Renal cortical epithelial cell (primary cell): ENCODE measurements at places on chromosomes 13 and 19.

- no peak for DNase-seq
Observed at GRCh38 chr13:101752432-101752831, 300.0 kb downstream of the ITGBL1 start.

- DNase-seq = peak; percentile 13
Observed at GRCh38 chr19:49058562-49058961, 1.0 kb upstream of the CGB7 start.

DNA sequence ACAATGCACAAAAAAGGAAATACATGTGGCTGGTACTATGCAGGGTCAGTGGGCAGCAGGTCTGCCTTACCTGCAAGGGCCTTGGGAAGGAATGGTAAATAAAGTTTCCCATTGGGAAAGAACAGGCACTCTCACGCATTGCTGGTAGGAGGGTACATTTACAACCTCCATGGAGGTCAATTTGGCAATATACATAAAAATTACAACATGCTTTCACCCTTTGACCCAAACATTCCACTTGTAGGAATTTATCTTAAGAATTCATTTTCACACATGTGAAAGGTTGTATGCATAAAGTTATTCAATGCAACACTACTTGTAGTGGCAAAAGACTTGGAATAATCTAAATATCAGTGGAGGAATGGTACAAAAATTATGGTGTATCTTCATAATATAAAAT is 216.4 kb downstream of the DLEU7 start:
- DNase-seq = no peak

GRCh38 chr19:12834976-12835757 is 788 bp upstream of the RTBDN start:
- no peak for DNase-seq

GRCh38 chr13:43431841-43432240 is 354.9 kb downstream of the ENOX1 start:
- no peak for DNase-seq

DNA sequence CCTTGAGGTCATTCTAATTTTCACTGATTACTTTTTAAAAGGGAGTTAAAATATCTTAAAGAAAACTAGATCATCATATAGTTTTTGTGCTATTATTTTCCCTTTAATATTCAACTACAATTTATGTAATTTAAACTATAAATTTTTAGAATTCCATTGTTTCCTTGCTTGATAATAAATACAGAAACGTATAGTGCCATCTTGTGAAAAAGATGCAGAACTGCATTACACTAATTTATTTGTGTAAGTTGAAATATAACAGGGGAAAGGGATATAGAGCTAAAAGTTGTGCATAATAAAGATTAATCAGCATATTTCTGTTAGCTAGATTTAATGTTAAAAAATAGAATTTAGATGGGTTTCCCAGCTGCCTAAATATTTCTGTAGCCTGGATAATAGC is 61.5 kb upstream of the TDRD3 start:
- DNase-seq = peak; percentile 47

GRCh38 chr19:17419154-17419620 is 660 bp upstream of the MVB12A start:
- DNase-seq = peak; percentile 28

DNA sequence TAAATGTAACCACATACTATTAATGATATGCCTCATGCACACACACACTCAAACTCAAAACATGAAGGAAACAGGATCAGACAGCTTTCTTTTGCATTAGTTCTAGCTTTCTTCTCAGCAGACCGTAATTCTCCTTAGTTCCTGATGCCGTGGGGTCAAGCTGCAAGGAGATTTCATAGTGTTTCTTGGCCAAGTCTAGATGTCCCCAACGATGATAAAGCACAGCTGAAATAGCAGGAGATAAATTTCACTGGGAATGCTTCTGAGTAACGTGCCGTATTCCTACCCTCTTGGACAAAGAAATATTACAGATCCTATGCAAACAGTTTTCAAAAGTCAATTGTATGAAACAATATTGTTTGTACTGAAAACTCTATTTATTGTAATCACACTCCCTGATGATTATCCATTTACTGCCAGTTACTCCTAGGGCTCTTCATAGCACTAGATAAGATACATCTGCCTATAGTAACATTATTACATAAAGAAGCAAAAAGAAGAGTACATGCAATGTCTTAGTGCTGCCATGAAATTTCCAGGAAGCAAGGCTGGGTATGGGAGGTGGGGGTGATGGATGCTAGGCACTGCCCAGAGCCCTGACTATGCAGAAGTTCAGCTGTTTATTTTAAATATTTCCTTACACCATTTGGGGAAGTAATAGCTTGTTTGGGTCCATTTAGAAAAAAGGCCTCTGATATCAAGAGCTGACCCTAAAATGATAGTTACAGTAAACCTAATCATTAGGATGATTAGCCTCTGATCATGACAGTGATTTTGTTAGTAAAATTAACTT is 16.5 kb upstream of the GGACT start:
- DNase-seq = no peak

DNA sequence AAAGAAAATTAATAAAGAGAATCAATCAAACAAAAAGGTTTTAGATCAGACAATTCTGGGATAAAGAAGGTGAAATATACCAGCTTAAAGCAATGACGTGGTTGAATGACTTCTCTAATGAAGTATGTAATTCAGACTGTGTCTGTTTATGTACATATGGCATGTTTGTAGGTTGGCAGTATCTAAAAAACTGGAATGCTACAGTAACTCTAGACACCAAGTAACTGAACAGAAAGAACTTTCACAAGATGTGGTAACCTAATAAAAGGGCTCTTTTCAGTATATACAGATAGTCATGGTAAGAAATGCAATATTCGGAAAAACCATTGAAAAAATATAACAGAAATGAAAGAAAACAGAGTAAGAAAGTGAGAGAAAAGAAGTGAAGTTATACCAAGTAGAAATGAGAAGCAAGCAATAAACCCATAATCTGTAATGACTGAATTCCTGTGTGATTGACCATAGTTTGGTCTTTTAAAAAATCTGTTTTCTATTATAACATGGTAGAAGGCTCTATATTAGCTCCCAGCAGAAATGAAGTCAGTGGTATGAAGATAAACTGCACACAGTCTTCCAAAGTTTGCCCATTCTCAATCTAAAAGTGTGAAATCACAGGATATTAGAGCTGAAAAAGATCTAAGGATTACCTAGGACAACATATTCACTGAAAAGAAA is 31.4 kb downstream of the ELF1 start:
- no peak for DNase-seq

- DNase-seq = no peak
Observed at GRCh38 chr13:39370048-39370447, 232.9 kb downstream of the LHFPL6 start.

DNA sequence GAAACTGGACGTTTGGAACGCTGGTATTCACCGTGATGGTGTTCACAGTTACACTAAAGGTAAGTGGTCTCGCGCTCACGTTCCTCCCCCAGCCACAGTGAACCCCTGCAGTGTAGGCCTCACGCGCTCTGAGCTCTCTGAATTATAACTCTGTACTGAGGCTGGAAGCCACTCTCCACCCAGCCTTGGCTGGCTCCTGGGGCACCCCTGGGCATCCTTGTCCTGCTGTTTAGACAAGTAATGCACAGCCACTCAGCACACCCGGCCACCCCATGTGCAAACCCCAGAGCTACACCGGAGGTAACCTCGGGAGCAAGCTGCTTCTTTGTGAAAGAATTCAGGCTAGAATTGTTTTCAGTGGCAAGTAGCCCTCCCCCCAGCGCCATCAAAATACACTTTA is 97.3 kb upstream of the MCF2L start:
- no peak for DNase-seq

GRCh38 chr13:98803111-98803561 is 50.7 kb upstream of the SLC15A1 start:
- no peak for DNase-seq

- no peak for DNase-seq
Observed at GRCh38 chr13:99083981-99084380, 106.1 kb upstream of the DOCK9 start.

GRCh38 chr13:105971738-105972137 is 563.7 kb downstream of the EFNB2 start:
- peak; percentile 64 for DNase-seq

- no peak for DNase-seq
Observed at GRCh38 chr13:111561091-111561781, 240.8 kb downstream of the TEX29 start.

- DNase-seq = no peak
Observed at GRCh38 chr19:29542776-29543175, 17.0 kb downstream of the VSTM2B start.

- no peak for DNase-seq
Observed at GRCh38 chr19:2201473-2202148, 34.5 kb downstream of the PLEKHJ1 start.

DNA sequence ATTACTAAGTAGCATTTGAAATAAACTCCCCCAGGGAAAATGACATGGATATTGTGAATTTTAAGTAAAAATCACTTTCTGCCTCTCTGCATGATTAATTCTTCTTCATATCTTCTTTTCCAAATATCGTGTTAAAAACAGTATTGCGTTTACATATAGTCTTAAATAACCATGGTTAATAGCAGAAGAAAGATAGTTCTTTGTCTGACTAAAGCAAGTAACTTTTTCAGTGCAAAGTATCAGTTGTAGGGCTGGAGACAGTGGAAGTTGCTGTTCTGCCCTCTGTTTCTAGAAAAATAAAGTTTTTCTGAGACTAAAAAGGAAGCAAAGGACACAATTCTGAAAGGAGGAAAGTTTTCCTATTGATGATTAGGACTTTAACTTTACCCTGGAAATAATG is 330.2 kb downstream of the NDFIP2 start:
- DNase-seq = no peak

DNA sequence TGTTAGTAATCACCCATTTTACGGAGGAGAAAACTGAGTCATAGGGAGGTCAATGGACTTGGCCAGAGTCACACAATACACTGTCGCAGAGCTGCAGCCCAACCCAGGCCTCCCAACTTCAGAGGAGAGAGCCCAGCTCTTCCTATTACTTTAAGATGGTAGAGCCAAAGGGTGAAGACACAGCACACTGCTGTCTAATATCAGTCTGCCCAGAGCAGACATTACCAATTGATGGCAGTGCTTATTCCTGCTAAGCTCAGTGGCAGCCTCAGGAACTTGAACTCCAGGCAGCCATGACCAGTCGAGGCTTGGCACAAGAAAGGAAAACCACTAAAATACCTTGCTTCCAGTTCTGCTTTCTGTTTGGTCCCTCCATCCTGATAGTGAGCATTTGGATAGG is 18.4 kb downstream of the TMEM150B start:
- DNase-seq = no peak

DNA sequence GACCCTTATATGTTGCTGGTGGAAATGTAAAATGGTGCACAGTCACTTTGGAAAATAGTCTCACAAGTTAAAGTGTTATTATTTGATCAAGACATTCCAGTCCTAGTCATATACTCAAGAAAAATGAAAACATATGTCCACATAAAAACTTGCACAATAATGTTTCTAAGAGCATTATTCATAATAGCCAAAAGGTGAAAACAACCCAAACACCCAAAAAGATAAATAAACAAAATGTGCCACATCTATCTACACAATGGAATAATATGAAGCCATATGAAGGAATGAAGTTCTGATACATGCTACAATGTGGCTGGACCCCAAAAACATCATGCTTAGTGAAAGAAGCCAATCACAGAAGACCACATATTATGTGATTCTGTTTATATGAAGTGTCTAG is 14.4 kb upstream of the AKAP8 start:
- no peak for DNase-seq

DNA sequence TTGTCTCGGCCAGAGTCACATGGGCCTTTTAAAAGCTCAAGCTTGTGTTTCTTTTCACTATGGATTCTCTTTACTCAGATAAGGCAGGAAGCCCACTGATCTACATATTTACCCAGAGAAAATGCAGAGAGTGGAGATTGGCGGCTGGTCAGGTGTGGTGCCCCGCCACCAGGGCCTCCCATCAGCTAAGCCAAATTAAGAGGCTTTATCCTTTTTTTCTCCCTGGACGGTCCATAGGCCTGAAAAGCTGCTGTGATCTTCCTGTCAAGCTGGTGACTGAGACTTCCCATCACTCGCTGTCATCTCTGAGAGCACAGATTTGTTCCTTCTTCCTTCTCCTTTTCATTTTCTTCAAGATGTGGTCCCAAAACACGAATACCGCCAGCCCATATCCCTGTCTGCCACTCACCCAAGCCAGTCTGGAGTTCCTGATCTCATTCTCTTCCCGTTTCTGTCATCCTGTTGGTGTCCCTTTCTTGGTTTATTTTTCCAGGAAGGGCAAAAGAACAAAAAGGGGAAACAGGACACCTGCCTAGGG is 1.9 kb downstream of the SAFB start:
- DNase-seq = no peak

- DNase-seq = peak; percentile 46
Observed at GRCh38 chr13:72462166-72462565, 265.3 kb downstream of the MZT1 start.

DNA sequence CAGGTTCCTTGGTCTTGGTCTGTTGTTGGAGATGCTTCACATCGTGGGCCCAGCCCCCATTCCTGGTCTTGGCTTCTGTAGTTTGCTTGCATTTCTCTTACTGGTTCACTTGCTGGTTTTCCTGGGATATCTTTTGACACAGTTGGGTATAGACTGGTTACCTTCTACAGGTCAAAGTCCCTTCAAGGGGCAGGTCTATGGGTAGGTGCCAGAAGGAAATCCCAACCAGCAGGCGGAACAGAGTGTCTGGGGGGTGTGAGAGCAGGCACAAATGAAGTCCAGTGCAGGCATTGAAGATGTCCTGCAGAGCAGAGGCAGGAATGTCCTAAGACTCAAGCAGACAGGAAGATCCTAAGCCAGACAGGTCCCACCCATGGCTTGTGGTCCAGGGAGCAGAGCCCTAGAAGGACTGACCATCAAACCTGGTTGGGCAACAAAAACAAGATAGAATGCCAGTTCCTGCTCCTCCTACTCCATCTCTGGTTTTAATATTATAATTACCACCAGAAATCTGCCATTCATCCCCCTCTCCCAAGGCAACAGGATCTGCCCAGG is 17.7 kb upstream of the WASF3 start:
- DNase-seq = no peak

DNA sequence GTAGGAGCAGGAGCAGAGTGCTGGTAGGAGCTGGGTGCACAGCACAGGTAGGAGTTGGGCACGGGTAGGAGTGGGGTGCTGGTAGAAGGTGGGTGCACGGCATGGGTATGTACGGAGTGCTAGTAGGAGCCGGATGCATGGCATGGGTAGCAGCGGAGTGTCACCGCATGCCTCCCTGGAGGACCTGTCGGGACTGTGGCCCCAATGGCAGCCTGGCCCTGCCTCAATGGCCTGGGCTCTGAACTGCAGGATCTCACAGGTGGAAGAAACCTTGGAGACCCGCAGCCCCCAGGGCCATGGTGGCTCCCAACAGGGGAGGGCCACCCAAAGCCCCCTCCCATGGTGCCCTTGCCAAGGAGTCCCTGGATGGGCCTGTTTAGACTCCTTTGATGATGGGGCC is 1146.0 kb downstream of the UQCRFS1 start:
- DNase-seq = no peak
